Adrenal gland (tissue), 19 donors: ENCODE measurements at places on chromosomes 6 and 20. TPM values are rescaled to one million over a fixed set of nuclear protein-coding genes. Genes with fewer than 3 reads are reported as not detected.

- peak overlapping the region; percentile 72 for H3K27ac ChIP-seq
- no peak overlapping the region for H3K4me3 ChIP-seq
- peak; percentile 94 for DNase-seq
- peaks cover 88% of the 10 kb centered on the region for H3K4me1 ChIP-seq
Observed at GRCh38 chr20:31674895-31675827, 37.4 kb downstream of the COX4I2 start.

GRCh38 chr20:41336711-41337492 lies 3.7 kb upstream of the LPIN3 start:
- peaks cover 8% of the 10 kb centered on the region for H3K4me1 ChIP-seq
- H3K27ac ChIP-seq: no peak overlapping the region
- no peak overlapping the region for H3K4me3 ChIP-seq
- DNase-seq: no peak

GRCh38 chr20:53570446-53571276 lies 23.0 kb downstream of the ZNF217 start:
- DNase-seq: no peak
- H3K27ac ChIP-seq: no peak overlapping the region
- no peaks in the 10 kb centered on the region for H3K36me3 ChIP-seq
- no peak overlapping the region for H3K4me3 ChIP-seq
- no peaks in the 10 kb centered on the region for H3K4me1 ChIP-seq
- H3K27me3 ChIP-seq: no peaks in the 10 kb centered on the region

The DLK2 gene
- 0.75 TPM for total RNA-seq

DNA sequence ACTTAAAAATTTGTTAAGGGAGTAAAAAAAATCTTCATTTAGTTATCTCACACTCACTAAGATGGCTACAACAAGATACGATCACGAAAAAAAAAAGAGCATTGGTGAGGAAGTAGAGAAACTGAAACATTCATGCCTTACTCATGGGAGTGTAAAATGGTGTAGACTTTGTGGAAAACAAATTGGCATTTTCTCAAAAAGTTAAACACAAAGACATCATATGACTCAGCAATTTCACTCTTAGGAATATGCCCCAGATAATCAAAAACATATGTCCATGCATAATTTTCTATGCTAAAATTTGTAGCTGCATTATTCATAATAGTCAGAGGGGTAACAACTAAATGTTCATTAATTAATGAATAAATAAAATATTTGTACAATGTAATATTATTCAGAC lies 120.9 kb upstream of the IRAK1BP1 start:
- DNase-seq: no peak
- H3K27me3 ChIP-seq: no peaks in the 10 kb centered on the region
- no peaks in the 10 kb centered on the region for H3K36me3 ChIP-seq
- H3K27ac ChIP-seq: no peak overlapping the region
- H3K4me3 ChIP-seq: no peak overlapping the region

The ARMH2 gene
- total RNA-seq: not detected
